ENCODE measurements at places on chromosomes 16 and 17.

DNA sequence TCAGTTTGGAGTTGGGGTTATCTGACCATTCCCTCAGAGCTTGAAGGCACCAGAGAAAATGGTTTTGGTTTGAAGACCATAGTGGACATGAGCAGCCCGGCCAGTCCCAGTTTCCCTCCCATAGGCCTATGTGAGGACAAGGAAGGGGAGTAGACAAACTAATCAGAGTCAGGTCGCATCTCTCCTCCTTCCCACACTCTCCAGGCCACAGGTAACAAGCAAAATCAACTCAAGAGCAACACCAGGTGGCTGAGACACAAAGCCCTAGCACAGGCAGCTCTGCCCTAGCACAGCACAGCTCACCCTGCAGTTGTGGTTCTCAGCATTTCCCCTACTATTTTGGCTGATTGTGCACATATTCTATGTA is 7.2 kb downstream of the SUPT4H1 start:
- DNase-seq = no peak

- DNase-seq = no peak
These were observed 40.0 kb upstream of the ABCA10 start for GRCh38 chr17:69268543-69269014.

GRCh38 chr17:63918305-63918704 is 334 bp downstream of the GH1 start:
- no peak for DNase-seq

DNA sequence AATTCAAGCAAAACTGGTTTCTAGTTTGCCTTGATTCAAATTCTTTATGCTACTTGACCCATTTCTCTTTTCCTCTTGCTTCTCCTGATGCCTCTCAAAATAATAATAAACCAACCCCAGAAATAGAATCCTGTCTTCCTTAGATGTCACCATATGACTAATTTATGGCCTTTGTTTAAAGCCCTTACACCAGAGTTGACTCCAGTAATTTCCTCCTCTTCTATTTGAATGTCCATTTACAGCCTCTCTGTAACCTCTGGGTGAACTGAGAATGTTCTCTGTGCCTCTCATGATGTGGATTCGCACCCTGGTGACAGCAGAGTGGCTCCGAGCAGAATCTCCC is 31.5 kb downstream of the ZFHX3 start:
- DNase-seq = no peak

- no peak for DNase-seq
These were observed 4.9 kb downstream of the CHD9 start for GRCh38 chr16:53059672-53060071.

DNA sequence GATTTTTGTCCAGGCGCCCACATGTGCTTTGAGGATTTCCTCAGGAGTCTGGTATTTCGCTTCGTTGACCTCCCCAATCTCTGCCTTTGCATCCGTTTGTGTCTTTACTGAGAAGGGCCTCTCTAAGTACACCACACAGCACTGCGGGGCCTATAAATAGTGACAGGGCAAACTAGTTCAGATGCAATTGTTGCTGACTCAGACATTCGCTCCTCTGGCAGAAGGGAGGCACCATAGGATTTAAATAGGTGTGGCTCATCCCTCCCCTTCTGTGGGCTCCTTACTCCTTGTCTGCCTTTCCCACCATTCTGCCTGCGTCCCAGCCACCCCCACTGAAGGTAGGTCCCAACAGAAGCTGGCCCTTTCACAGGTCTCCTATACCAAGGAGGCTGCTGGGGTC is 192.3 kb downstream of the SHISA9 start:
- no peak for DNase-seq

DNA sequence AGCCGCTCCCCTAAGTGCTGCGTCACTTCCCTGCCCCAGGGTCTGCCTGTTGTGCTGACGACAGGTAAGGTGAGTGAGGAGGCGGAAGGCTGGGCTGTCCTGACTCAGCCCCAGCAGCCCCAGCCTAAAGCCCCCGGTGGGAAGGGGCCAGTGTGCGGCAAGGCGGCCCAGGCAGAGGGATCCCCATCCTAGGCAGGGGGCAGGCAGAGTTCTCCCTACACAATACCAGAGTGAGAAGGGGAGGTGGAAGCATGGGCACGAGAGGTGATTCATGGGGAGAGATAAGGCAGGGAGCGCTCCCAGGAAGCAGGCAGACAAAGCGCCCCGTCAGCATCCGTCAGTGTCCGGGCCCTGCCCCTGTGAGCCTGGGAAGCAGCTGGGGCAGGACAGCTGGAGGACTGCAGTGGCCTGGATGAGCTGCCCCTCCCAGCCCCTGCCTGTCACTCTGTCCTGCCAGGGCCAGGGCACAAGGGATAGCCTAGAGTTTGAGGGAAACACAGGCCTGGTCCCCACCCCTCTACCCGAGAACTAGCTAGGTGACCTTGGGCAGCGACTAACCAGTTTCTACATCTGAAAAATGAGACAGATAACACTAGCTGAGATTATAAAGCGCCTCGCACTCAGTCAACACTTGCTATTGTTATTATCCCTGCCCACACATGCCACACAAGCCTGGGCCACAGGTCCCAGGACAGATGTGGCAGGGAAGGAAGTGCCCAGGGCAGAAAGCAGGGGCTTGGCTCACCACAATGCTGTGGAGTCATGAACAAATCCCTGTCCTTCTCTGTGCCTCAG is 3.8 kb downstream of the FAM83G start:
- DNase-seq = no peak

GRCh38 chr16:64469906-64470702 is 651.8 kb downstream of the CDH11 start:
- peak; percentile 74 for DNase-seq

GRCh38 chr16:69413045-69413664 is 11.3 kb upstream of the CYB5B start:
- DNase-seq = no peak

- DNase-seq = no peak
These were observed 27.4 kb upstream of the GINS2 start for GRCh38 chr16:85716022-85716679.

- peak; percentile 69 for DNase-seq
These were observed 2.9 kb upstream of the TTYH2 start for GRCh38 chr17:74210191-74211140.

GRCh38 chr17:17648762-17649161 is 32.5 kb upstream of the RAI1 start:
- DNase-seq = no peak

DNA sequence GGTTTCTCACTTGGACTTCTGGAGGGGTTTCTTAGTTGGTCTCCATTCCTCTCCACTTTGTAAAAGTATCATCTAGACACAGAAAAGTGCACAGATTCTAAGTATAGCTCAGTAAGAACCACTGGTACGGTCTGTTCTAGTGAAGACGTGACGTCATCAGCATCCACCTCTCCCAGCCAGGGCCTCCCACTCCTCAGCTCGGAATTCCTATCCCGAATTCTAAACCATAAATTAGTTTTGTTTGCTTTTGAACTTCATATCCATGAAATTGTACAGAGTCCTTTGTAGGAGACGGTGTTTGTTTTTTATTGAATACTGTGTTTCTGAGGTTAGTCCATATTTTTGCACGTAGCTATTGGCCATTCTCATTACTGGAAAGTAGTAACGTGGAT is 25.5 kb downstream of the FOXK2 start:
- no peak for DNase-seq

GRCh38 chr16:17497648-17498047 is 26.9 kb upstream of the XYLT1 start:
- no peak for DNase-seq

- no peak for DNase-seq
These were observed 42.1 kb upstream of the DNAH17 start for GRCh38 chr17:78619334-78619733.

DNA sequence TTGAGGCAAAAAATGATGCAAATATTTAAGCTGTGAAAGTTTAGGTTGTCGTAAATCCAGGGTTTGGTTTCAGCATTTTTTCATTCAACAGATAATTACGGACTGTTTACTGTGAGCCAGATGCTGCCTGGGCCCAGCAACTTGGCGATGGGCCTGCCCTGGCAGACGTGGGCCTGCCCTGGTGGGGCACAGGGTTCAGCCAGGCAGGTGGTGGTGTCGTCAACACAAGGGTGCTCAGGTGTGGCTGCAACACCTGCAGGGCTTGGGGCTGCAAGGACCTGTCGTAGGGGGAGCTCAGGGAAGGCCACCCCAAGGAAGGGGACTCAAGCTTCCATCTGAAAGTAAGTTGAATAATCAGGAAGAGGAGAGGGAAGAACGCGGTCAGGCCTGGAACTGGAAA is 15.1 kb downstream of the ZC3H18 start:
- no peak for DNase-seq

- no peak for DNase-seq
These were observed 21.9 kb upstream of the DLX4 start for GRCh38 chr17:49946964-49947584.

DNA sequence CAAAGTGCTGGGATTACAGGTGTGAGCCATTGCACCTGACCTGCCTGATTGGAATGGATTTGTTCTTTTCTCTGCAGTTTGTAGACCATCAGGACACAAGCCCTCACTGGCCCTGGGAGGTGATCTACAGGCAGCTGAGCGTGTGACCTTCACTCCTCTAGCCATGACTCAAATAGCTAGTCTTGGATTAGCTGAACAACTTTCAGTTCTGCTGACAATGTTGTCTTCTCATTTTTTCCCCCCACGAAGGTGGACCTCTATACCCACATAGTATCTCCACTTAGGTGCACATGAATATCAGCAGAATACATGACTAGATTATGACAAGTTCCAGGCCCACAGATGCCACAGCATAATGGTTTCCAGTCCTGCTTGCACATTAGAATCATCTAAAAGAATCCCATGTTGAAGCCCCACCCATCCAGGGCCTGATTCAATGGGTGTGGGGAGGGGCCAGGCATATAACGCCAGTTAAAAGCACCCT is 36.8 kb downstream of the HS3ST3B1 start:
- DNase-seq = no peak

GRCh38 chr16:1272453-1273198 is 16.8 kb downstream of the TPSD1 start:
- no peak for DNase-seq

GRCh38 chr17:74555427-74555940 is 9.6 kb upstream of the CD300C start:
- DNase-seq = no peak

DNA sequence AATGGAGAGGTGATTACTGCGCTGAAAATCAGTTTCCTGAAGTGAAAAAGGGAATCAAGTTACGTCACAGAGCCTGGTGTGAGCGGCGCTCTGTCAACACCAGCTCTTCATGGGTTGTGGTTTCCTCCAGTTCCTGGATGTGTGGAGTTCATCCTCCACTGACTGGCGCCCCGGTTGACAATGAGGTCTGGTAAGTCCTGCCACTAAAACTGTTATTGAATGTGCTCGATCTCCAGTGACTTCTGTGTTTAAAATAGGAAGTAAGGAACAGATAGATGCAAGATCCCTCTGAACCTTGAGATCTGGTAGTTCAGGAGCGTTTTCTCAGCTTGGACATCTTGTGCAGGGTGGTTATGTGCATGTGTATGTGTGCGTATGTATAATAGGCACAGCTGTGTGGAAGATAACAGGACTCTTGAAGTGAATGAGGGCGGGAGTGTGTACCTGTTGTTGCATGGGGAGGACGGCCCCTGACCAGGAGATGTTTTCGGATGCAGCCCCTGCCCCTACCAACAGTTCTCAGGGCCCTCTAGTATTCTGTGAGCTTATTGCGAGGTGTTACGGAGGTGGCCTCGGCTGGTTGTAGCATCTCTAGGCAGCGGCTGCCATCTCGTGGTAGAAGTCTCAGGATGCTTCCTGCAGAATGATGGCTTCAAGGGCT is 22.0 kb upstream of the GOT2 start:
- peak; percentile 54 for DNase-seq

Data from muscle of arm (tissue), 14 donors.